ENCODE measurements at places on chromosomes 4 and X.

- DNase-seq, result no peak
These were observed 485.3 kb downstream of the IL15 start for GRCh38 chr4:142121448-142122350.

DNA sequence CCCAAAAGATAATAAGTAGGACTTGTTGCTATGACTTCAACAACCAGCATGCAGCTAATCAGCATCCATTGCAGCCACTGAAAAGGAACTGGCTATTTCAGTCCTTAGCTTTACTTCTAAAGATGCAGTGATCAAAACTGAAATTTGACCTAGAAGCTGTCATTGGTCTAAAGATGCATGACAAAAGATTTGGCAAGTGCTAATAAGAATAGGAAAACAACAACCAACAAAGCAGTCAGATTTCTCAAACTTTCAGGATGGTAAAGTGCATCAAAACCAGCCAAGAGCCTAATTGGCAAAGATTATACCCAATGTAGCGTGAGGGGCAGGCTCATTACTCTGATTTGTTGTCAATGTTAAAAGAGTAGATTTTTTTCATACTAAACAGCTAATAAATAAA, 77.1 kb upstream of the WDR17 start:
- DNase-seq, result no peak

DNA sequence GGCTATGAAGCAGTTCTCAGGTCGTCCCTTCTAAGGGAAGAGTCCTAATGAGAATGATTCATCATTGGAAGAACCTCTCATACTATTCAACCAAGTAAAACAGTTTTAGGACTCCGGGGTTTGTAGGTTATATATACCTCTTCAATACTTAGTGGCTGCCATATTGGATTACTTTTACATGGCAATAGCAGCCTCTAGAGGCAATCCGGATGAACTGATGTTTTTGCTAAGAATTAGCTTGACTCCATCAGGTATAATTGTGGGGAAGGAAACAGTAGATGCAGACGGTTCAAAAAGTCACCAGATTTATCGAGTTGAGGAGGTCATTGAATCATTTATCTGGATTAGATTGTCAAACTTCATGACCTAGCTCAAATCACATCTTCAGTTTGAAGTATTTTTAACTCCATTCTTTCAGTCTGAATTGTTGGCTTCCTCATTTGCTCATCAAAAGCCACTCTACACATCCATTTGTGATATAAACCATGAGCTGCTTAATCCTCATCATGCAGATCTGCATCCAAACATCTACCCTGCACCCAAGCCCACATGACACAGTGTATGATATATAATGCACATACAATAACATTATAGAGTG, 28.4 kb downstream of the GUCY1B1 start:
- DNase-seq, result no peak

GRCh38 chrX:111444881-111445280, 32.9 kb upstream of the DCX start:
- DNase-seq, result no peak

GRCh38 chrX:20729416-20729815, 462.7 kb upstream of the RPS6KA3 start:
- no peak for DNase-seq

GRCh38 chr4:56080384-56080783, 131.6 kb downstream of the CEP135 start:
- DNase-seq, result no peak

All from activated naive CD8-positive, alpha-beta T cell treated with anti-CD3 and anti-CD28 coated beads, Interleukin-2, amount 50 U/mL, for 24 hours (primary cell).